ENCODE measurements at places on chromosomes 11 and 22.

DNA sequence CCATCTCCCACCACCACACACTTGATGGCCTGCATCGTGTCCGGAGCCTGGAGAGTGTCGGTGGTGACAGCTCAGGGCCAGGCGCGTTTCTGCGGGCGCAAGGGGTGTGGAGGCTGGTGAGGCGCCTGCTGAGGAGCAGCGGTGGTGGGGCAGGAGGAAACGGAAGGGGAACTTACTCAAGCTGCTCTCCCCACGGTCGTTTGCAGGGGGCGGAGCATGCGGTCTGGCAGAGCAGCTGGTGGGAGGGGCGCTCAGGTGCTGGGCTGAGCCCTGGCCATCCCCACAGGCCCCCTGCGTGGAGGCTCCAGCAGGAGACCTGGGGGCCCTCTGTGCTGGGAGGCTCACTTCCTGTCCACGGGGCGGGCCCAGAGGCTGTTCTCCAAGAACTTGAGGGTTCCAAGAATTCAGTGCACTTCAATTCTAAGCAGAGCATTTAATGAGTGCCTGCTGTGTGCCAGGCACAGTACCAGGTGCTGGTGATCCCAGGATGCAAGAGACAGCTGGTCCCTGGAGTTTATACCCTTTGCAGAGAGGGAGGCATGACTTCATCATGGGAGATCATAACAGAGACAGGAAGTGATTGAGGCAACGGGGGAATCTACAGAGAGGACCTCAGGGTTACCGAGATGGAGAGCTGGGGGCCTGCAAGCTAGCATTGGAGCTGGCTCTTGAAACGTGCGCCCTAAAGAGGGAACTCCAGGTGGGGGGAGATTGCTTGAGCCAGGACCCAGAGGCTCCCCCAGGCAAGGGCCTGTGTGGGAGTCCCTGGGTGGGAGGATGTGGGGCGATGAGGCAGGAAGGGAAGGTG lies at the start of gene RAC2:
Gene RAC2 (minus strand): TSS at position 156 of the 808 bp plus-strand sequence. CDS start 121 bp downstream, at position 35.
- DNase-seq, result peak; percentile 91

GRCh38 chr11:2369320-2369719 lies 7.8 kb upstream of the CD81 start:
- DNase-seq, result no peak

DNA sequence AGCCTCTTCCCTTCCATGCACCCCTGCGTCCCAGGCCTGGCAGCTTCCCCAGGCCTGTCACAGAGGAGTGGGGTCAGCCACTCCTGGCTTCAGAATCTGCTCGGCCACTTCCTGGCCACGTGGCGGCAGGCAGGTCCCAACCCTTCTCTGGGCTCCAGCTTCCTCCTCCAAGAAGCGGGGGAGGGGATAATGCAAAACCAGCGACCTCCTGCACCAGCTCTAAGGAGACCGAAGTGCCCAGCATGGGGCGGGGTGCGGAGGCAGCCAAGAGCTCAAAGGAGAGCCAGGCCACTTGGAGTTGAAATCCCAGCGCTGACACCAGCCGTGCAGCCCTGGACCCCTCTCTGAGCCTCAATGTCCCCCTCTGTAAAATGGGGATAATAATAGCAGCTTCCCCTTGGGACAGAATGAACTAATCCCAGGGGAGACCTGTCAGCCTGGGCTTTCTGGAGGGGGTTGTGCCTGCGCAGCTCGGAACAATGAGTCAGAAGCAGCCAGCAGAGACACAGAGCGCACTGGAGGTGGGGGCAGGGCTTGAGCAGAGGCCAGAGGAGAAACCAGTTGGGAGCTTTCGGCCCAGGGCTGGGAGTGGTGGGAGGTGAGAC lies 22.8 kb upstream of the PICK1 start:
- DNase-seq, result peak; percentile 55

DNA sequence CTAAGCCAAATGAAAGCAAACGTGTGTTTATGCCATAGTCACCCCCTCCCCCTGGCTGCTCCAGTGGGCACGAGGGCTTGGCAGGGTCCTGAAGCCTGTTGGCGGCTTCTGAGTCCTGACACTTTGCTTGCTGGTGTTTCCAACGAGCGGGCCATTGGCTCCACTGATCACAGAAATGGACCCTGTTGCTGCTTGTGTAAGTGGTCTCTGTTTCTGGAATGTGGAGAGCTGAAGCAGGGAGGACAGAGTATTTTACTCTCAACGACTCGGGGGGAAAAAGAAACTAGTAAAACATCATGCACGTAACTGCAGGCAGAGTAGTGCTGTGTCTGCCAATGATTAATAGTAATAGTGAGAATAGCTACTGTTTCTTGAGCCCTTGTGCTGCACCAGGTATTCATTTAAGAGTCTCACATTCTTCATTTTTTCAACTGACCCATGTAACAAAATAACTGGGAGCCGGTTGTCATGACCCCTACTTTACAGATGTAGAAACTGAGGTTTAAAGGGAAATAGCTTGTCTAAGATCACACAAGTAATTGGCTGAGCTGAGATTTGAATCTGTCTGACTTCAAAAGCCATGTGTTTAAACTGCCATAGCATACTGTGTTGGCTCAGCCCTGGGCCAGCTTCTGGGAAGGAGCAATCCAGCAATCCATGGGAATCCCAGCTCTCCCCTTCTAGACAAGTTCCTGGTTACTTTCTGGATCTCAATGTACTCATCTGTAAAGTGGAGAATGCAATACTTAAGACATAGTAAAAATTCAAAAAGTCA lies 526.7 kb downstream of the INSC start:
- DNase-seq, result no peak

DNA sequence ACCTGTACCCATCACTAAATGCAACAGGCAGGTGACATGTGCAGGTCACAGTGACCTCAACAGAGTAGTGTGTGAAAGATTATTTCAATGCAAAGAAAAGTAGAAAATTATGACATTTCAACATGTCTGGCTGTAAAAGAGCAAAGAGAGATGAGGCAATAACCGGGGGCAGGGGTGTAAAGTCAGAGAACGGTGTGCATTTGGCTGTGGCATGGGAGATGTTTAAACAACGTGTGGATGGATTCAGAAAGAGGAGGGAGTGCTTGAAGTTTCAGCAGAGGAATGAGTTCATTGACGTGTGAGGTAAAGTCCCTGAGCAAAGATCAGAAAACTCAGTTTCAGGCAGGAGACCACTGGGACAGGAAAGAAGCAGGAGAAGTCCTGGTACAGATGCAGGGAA lies 229.7 kb downstream of the BUD13 start:
- no peak for DNase-seq

DNA sequence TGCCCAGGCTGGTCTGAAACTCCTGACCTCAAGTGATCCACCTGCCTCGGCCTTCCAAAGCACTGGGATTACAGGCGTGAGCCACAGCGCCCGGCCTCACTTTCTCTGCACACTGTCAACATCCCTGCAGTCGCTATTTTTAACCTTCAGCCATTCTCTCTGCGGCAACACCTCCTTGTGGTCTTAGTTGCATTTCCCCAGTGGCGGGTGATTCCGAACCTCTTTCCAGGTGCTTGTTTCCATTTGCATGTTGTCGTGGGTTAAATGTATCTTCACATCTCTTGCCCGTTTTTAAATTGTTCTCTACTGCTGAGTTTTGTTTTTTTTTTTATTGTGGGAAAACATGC lies 2.2 kb upstream of the SCT start:
- no peak for DNase-seq

DNA sequence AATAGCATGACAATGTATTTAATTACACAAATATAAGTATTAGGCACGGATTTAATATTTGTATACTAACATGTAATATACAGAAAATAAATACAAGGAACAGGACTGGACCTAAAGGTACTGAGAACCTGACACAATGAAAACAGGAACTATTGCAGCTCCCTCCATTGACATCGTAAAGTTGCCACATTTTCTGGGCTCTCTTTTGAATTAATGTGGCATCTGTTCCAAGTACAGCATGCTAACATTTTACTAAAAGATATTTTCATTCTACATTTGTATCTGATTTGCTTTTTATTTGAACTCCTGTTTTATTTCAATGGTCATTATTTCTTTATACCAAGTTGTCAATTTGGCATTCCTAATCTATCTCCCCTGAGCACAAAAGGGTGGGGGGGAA lies 15.3 kb downstream of the PHF21A start:
- no peak for DNase-seq

DNA sequence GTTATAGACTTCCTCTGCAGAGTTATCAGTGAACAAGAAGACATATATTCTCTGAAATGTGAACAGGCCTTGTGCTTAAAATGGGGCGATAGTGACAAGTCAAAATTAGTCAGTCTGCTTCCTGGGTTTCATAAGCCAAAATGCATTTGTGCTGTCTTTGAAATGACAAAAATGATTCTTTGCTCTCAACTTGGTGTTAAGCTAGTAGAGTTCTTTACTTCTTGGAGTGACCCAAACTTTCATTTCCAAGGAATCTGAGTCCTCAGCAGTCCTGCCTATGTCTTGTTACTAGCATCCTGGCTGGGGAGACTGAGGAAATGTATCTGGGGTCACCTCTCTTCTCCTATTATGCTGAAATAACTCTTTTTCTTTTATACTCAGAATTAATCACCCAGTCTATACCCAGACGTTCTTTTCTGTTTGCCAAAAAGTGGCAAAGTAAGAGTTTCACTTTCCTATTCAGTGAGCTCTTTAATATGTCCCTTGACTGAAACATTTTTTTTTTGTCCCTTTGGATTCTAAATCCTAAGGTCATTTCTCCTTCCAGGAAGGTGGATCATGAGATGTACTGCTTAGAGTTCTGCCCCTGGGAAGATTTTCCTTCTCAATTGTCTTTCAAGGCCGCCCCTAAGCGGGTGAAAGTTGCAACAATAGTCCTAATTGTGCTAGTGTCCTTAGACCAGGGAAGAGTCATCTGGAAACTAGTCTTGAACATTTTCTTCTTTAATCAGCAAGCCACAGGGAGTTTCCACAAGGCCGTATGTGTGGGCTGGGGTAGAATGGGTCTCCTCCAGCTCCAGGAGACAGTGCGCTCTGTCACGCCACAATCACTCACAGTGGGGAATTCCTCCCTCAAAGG lies 53.0 kb upstream of the RDX start:
- DNase-seq, result peak; percentile 91

GRCh38 chr11:67365736-67366444 lies 7.5 kb downstream of the CLCF1 start:
- no peak for DNase-seq

DNA sequence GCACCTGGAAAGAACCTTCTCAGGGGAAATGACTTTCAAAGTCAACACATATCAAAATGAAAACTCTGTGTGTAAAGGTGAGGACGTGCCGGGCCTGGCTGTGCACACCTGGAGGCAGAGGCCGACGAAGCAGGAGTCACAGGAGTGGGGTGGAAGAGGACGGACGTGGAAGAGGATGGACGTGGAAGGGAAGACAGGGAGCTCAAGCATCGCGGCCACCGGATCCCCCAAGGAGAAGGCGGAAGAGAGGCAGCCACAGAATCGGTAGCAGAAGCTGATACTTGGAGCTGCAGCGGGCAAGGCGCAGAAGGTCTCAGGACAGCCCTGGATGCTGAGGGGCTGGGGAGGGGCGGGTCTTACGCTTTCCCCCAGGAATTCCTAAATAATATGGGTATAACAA lies 519.8 kb downstream of the BRD1 start:
- DNase-seq, result no peak

GRCh38 chr11:122007601-122008071 lies 108.4 kb downstream of the BLID start:
- DNase-seq, result peak; percentile 74

- DNase-seq, result no peak
Measured at GRCh38 chr11:10584071-10584501, 15.6 kb upstream of the LYVE1 start.

DNA sequence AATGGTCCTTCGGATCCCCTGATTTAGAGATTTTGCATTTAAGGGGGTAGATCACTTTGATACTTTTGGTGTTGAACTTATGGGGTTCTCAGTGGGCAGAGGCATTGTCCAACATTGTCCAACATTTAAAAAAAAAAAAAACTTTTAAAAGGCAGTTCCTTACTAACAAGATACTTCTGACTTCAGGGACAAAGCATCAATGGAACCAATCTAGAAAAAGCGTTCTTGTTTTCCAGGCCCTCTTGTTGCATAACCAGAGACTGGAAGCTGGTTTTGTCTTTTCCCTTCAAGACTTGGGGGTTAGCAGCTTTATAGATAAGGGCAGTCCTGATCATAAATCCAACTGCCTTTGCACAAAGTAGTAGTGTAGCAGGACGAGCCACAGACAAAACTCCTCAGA lies 40.4 kb downstream of the ACER3 start:
- DNase-seq, result no peak

- peak; percentile 53 for DNase-seq
Measured at GRCh38 chr11:17730608-17731462, 3.7 kb upstream of the KCNC1 start.

- DNase-seq, result no peak
Measured at GRCh38 chr11:115871161-115871760, 367.0 kb upstream of the CADM1 start.

Measured in inflammatory macrophage treated with lipopolysaccharide for 4 hours (primary cell).